ENCODE measurements at places on chromosomes 5 and 9.

- no peak for DNase-seq
These were observed 4.4 kb upstream of the SSBP2 start for GRCh38 chr5:81755320-81755719.

- no peak for DNase-seq
These were observed 410.9 kb downstream of the BNC2 start for GRCh38 chr9:16459421-16460148.

GRCh38 chr9:105150991-105151685 is 93.3 kb upstream of the SLC44A1 start:
- DNase-seq = no peak

GRCh38 chr5:129670957-129671500 is 76.9 kb upstream of the MINAR2 start:
- DNase-seq = no peak

- DNase-seq = no peak
These were observed 87.3 kb downstream of the HSD17B3 start for GRCh38 chr9:96214635-96215034.

DNA sequence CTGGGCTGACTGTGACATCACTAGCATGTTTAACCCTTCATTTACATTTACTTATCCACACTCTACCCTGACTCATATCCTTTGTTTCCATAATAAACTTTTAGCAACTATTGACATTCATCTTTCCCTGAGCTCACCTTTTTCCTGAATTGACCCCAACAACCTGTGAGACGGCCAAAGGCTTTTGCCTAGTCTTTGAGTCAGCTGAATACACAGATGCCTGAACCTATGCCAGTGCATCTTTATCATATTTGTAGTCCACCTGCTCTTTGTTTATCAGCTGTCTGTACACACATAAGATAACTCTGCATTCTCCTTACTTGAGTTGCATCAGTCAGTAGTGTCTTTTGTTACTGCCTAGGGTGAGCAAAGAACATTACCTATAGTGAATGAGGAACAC is 128.5 kb upstream of the HMHB1 start:
- no peak for DNase-seq

DNA sequence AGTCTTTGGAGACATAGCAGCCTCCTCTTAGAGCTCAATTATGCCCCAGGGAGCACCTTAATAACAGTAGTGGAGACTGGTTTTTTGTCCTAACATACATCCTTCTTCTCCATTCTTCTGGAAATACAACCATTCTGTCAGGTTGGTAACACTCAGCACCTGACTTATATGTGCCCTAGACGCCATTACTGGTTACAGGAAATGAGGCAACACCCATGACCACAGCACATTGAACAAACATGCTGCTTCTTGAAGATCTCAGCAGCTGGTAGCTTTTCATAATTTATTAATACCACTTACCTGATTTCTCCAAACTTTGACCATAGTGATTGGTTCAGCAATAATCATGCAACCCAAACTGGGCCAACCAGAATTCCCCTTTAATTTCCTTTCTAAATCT is 25.1 kb upstream of the TRPM3 start:
- no peak for DNase-seq

DNA sequence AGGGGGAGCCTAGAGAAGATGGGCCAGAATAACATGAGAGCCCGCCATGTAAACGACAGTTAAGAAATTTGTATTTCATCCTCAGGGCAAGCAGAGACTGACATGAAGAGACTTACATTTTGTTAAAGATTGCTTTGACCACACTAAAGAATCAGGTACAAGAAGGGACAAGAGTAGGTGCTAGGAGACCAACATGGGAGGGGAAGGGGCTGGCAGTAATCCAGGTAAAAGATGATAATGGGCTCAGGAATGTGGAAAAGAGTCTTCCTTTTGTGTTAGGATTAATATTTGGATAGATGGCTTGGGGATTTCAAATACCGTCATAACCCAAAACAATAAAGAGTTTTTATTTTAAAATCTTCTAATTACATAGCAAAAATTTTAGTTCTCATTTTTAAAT is 137.3 kb downstream of the ZNF462 start:
- no peak for DNase-seq

- no peak for DNase-seq
These were observed 127.2 kb downstream of the OLFM1 start for GRCh38 chr9:135214706-135215105.

DNA sequence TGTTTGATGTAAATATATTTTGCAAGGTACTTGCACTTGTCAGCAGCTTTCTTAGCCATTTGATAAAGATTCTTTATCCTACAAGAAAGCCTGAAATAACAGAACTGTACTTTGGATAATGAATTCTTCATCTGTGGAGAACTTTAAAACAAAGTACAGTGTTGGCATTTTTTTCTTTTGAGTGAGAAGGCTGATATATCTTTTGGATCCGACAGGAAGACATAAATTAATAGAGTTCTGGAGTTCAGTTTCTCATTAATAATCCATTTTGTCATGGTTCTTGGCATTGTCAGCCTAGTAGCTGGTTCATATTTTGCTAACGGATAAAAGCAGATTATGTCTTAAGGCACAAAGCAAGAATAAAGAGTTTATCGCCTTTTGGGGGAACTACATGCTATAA is 17.0 kb downstream of the PBX3 start:
- DNase-seq = no peak

- no peak for DNase-seq
These were observed 846 bp downstream of the MGAT1 start for GRCh38 chr5:180801596-180802324.

DNA sequence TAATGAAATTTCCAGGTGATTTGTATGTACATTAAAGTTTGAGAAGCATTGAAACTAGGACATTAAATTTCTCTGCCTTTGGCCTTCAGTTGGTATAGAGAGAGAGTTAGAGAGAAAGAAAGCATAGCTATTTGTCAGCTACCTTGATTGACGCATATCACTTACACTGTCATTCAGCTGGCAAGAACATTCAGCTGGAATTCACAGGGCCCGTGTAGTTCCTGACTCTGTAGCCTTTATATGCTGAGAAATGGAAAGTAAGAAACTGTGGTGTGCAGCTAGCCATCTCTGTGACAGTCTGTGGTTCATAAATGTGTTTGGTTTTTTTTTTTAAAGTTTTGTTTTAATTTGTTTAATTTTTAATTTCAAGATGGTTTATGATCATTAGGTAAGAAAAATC is 58.9 kb downstream of the DMXL1 start:
- DNase-seq = no peak

GRCh38 chr5:73674669-73675004 is 48.6 kb downstream of the ARHGEF28 start:
- no peak for DNase-seq

DNA sequence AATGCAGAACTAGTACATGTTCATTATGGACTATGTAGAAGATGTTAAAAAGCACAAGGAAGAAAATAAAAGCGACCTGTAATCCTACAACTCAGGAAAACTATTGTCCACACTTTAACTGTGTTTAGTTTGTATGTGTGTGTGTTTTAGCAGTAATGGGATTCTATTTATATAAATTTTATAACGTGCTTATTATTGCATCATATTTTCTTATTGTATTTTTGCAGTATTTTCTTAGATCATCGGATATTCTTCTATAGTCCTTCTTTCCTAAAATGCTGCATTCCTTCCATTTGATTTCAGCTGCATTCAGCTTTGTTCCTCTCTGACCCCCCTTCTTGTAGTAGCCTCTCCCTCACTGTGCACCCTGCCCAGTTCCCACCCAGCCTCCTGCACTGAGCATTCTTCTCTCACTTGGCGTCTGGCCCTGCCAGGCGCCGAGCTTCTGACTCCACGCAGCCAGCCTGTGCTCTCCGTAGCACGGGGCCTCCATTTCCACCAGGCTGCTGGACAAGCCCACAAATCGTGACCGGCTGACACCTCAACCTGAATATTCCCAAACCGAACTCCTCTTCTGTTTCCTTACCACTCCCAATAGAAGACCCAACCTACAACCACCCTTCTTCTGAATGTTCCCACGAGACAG is 39.9 kb downstream of the MVB12B start:
- DNase-seq = no peak

- DNase-seq = no peak
These were observed 57.1 kb downstream of the MOCS2 start for GRCh38 chr5:53052499-53052898.

DNA sequence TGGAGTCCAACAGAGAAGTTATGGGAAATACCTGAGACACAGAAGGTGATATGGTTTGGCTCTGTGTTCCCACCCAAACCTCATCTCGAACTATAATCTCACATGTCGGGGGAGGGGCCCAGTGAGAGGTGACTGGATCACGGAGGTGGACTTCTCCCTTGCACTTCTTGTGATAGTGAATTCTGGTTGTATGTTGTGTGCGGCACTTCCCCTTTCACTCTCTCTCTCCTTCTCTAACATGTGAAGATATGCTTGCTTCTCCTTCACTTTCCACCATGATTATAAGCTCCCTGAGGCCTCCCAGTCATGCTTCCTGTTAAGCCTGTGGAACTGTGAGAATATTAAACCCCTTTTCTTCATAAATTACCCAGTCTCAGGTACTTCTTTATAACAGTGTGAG is 96.1 kb downstream of the TMEM232 start:
- no peak for DNase-seq

DNA sequence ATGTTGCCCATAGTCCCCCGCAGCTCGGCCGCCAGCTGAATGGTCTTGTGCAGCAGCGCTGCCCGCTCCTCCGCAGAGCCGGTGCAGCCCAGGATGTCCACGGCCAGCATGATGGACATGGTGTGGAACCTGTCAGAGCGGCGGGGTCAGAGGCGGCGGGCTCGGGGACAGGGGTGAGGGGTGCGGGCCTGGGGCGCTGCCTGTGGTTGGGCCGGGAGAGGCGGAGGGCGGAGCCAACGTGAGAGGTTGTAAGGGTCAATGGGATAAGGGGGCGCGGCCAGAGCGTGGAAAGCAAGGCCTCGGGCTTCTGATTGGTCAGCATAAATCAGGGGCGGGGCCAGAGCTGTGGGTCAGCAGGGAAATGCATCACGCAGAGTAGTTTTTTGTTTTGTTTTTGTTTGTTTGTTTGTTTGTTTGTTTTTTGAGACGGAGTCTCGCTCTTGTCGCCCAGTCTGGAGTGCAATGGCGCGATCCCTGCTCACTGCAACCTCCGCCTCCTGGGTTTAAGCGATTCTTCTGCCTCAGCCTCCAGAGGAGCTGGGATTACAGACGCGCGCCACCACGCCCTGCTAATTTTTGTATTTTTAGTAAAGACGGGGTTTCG is 6.8 kb upstream of the TOR2A start:
- no peak for DNase-seq

DNA sequence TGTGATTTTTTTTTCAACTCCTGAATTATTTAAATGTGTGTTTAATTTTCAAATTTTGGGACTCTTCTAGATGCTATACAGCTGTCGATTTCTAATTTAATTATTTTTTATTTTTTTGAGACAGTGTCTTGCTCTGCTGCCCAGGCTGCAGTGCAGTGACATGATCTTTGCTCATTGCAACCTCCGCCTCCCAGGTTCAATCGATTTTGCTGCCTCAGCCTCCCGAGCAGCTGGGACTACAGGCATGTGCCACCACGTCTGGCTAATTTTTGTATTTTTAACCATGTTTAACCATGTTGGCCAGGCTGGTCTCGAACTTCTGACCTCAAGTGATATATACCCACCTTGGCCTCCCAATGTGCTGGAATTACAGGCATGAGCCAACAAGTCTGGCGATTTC is 28.6 kb downstream of the CSNK1G3 start:
- DNase-seq = no peak

- DNase-seq = no peak
These were observed 193.2 kb downstream of the MAPKAP1 start for GRCh38 chr9:125513668-125514413.

- no peak for DNase-seq
These were observed 254.0 kb upstream of the GAS1 start for GRCh38 chr9:87201351-87201751.

GRCh38 chr5:19713740-19714139 is 274.3 kb downstream of the CDH18 start:
- DNase-seq = no peak

GRCh38 chr9:135120249-135120648 is 32.8 kb downstream of the OLFM1 start:
- no peak for DNase-seq

DNA sequence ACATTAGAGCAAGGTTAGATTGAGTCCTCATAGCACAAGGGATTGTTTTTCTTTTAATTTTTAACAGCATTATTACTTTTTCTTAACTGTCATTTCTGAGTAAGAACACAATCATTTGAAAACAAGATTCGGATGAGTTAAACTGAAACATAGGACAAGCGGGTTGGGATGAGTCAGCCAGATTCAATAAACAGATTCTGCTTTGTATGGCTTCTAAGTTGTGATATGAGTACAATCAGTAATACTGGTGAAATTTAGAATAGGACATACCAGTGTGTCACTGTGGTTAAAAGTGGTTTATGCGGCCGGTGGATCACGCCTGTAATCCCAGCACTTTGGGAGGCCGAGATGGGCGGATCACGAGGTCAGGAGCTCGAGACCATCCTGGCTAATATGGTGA is 364.3 kb upstream of the CDH10 start:
- no peak for DNase-seq

- DNase-seq = no peak
These were observed 212.5 kb downstream of the CFAP90 start for GRCh38 chr5:7638456-7638855.

GRCh38 chr9:29548436-29548835 is 1975.2 kb upstream of the C9orf72 start:
- no peak for DNase-seq

GRCh38 chr5:55853818-55854217 is 2.7 kb downstream of the IL31RA start:
- no peak for DNase-seq

DNA sequence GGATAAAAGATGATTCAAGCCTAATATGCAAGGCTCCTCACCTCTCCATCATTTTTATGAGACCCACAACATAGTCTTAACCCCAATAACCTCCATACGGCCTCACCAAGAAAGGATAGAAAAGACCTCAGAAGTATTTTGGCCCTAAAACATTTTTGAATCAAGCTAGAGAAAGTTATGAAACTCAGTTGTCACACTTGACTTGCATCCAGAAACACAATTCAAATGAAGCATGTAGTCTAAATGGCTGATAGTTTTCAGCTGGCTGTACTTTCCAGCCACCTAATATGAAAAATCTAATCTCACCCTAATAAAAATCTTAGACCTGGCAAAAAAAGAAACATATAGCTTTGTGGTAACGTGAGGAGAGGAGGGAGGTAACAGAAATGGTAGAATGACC is 116.1 kb downstream of the ARL15 start:
- DNase-seq = no peak

GRCh38 chr5:72783354-72783753 is 33.1 kb upstream of the TNPO1 start:
- DNase-seq = no peak

GRCh38 chr9:111914749-111915424 is 18.3 kb downstream of the UGCG start:
- DNase-seq = no peak

DNA sequence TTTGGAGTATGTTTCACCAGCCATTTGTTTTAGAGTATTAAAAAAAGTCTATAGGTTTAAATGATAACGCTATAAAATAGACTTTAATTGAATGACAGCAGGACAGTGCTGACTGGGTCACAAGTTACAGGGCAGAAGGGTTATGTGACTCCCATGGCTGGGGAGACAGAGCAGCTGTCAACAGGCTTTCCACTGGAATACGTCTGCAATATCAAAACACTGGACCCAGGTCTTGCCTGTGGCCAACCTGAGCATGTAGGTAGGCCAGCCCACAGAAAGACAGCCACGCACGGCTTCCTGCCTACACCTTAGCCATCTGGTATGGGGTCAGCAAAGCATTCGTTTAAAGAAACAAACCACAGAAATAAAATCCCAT is 80.7 kb downstream of the OTULIN start:
- DNase-seq = no peak

- DNase-seq = no peak
These were observed 53.2 kb upstream of the SHISAL2B start for GRCh38 chr5:64637144-64637543.

- DNase-seq = no peak
These were observed 115.7 kb downstream of the UGCG start for GRCh38 chr9:112012026-112012902.

All from naive thymus-derived CD8-positive, alpha-beta T cell (primary cell).